Stimulated activated CD8-positive, alpha-beta memory T cell treated with anti-CD3 and anti-CD28 coated beads, Interleukin-7, amount 100 ng/mL, for 4 hours (primary cell): ENCODE measurements at places on chromosomes 7 and 10.

DNA sequence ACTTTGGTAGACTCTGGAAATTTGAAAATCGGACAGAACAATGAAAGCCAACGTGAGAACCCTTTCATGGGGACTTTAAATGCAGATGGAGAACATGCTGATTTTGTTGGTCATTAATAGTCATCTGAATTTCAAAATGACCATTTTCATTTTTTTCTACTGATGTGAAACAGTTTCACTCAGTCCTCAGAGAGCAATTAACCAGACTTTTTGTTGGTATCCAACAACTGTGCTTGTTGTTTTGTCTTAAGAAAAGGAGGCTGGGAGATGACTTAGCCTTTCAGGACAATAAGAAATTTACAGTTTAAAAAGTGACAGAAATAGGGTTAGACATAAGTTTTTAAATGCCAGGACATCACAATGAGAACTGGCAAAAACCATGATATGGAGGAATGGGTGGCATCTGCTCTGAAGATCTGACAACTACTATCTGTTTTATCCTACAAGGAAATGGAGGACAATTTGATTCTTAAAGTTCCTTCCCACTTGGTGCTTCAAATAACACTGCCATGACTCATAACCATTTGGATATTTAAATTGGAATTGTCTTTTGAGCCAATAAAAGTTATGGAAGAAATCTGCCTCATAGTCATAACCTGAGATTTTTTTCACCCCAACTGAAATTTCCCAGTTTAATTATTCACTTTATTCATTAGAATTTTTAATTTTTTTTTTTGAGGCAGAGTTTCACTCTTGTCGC is 87.2 kb upstream of the HPS1 start:
- no peak for DNase-seq

DNA sequence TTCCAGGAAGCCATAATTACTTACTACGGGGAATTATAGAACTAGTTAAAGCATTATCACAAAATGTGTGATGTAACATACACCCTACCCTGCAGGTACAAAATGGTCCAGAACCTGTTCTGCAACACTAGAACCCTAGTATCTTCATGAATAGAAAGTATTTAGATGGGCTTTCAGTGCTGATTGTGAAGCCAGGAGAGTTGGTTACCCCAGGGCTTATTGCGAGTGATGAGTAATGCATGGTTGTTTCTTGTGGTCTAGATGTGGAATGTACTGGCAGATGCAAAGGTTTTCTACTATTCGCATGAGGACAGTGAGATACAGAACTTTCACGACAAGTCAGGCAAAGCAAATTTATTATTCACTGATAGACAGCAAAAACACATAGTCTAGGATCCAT is 33.6 kb upstream of the AGR3 start:
- DNase-seq: no peak

GRCh38 chr10:100565206-100565985 is 29.7 kb downstream of the HIF1AN start:
- no peak for DNase-seq

GRCh38 chr7:22127835-22128527 is 182.3 kb upstream of the CDCA7L start:
- no peak for DNase-seq

DNA sequence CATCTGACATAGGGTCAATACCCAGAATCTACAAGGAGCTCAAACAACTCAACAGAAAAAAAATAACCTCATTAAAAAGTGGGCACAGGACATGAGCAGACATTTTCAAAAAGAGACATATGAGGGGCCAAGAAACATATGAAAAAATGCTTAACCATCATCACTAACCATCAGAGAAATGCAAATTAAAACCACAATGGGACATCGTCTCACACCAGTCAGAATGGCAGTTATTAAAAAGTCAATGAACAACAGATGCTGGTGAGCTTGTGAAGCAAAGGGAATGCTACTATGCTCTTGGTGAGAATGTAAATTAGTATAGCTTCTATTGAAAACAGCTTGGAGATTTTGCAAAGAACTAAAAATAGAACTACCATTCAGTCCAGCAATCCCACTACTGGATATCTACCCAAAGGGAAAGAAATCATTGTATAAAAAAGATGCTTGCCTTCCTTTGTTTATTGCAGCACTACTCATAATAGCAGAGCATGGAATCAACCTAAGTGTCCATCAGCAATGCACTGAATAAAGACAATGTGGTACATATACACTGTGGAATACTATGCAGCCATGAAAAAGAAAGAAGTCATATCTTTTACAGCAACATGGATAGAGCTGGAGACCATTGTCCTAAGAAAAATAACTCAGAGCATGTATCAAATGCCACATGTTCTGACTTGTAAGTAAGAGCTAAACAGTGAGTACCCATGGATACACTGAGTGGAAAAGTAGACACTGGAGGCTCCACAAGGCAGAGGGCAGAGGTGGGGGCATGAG is 139.8 kb downstream of the ADARB2 start:
- DNase-seq: no peak

DNA sequence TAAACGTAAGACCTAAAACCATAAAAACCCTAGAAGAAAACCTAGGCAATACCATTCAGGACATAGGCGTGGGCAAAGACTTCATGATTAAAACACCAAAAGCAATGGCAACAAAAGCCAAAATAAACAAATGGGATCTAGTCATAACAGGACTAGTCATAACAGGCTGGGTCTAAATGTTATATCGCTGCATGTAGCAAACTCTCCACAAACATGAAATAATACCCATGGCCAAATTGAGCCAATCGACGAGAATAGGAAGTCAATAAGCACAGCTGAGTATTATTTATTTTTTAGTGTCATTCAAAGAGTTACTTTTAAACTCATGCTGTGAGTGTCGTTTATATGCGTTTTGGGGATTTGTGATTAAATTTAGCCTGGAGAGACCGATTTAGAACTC is 225.1 kb downstream of the TFEC start:
- DNase-seq: no peak

- DNase-seq: no peak
These were observed 7.4 kb downstream of the HK1 start for GRCh38 chr10:69285699-69286098.

- no peak for DNase-seq
These were observed 34.6 kb upstream of the PDK4 start for GRCh38 chr7:95630702-95631458.

DNA sequence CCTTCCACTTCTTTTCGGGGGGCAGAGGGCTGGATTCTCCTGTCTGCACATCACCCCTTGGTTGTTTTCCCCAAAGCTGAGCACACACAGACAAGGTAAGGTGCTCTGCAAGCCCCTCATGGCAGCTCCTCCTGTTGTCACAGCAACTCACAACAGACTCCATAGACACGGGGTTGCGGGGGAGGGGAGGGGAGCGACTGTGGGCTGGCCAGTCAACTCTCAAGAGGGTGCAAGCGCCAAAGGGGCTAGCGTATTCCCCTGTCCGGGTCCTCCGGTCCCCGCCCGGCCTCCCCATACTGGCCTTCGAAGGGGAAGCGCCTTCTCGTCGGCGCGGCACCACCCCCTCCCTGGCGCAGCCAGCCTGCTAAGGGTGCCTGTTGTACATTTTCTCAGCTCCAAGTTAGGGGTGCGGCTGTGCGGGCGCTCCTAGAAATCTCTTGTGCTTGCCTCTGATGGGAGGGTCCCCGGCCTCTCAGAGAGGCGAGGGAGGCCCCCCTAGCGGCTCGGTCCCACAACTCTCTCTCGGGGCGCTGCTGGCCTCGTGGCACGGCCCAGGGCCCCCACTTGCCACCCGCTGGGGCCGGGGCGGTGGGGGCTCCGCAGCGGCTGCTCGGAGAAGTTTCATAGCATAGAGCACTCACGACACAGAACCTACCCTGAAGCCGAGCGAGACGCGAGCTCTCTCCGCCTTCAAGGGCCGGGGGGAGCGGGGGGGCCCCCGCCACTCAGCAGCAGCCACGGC is 498 bp downstream of the RHOBTB1 start:
- no peak for DNase-seq

DNA sequence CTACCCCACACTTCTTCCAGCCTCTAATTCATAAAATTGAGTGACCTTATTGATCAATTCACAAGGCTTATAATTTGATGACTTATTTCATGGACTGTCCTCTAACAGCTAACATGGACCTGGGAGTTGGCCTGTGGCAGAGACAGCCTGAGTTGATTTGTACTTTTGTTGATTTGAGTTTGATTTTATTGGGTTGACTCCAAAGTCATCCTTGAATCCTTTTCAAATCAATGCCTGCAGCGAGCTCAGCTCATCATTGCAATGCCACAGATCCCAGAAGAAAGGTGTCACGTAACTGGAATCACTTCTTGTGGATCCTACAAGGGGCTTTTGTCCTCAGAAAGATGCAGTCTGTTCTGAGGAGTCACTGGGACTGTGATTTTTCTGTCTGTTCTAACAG is 138.0 kb downstream of the CAMK1D start:
- no peak for DNase-seq

DNA sequence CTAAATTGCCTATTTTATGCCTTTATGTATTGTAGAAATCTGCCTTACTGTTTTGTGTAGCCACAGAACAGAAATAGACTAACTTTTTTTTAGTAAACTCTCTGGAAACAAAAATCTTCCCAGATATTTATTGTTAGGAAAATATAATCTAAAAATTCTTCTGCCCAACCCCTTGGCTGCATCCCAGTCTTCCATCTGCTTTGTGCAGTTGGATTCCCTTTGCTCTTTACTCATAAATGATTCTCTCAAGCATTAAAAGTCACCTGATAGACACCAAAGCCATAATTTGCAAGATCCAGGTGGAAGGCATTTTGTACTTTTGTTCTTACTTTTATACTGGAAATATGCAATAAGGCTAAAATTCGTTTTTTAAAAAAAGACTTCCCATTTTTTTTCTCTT is 6.1 kb upstream of the CAV2 start:
- DNase-seq: no peak

- DNase-seq: no peak
These were observed 5.3 kb downstream of the PPP1R3C start for GRCh38 chr10:91627344-91628102.

DNA sequence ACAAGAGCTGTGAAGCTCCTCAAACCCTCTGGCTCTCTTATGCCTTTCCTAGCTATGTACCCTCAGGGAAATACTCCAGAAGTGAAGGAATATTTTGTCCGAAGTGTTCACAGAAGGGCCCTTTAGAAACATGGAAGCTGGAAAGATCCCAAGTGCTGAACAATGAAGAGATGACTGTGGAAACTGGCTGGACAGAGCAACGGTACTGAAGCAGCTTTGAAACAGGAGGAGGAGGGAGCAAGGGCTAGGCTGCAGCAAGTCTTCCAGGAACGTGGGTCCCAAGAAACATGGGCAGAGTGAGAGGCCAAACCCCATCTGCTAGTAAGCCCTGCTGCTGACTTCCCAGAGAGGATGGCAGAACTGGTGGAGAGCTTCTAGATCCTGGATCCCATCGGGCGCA is 3.0 kb upstream of the PSAP start:
- DNase-seq: no peak

GRCh38 chr10:103636492-103636891 is 143.0 kb downstream of the NEURL1 start:
- no peak for DNase-seq

DNA sequence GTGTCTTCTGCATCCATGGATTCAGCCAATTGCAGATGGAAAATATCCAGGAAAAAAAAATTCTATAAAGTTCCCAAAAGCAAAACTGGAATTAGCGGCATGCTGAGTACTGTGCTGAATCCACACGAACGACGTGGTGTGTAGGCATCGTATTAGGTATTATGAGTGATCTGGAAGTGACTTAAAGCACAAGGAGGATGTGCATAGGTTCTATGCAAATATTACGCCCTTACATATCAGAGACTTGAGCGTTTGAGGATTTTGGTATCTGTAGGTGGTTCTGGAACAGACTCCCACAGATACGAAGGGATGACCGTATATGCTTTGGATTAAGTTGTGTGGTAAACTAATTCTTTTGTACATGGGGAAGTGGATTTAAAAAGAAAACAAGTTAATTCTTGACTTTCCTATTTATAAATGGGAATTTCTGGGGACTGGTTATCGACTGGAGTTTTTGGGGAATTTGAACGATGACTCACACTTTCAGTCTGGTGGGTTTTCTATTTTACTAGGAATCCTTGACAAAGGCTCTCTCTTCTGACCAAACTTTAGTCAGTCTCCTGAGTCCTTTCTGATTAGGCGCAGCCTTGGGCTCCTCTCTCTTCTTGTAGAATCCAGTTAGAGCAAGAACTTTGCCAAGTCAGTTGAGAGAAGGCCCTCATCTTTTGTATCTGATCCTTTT is 5.4 kb upstream of the NUB1 start:
- DNase-seq: no peak

- DNase-seq: no peak
These were observed 474.1 kb upstream of the AKR1E2 start for GRCh38 chr10:4351723-4352413.

DNA sequence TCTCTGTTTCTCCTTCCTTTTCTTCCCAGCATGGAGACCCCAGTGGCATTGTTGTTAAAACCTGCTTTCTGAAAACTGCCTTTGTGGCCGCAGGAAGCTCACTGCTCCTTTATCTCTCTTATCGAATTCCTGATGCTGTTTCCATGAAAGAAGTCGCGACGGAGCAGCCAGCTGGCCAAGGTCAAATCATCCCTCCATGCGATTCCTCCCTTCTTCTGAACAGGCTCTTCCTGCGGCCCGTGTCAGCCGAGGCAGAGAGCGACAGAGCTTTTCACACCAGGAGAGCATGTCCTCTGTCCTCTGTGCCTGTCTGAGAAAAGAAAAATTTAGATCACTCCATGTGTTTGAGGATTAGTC is 242.1 kb upstream of the PITRM1 start:
- no peak for DNase-seq

- DNase-seq: no peak
These were observed 33.8 kb upstream of the AMPH start for GRCh38 chr7:38664972-38665371.

DNA sequence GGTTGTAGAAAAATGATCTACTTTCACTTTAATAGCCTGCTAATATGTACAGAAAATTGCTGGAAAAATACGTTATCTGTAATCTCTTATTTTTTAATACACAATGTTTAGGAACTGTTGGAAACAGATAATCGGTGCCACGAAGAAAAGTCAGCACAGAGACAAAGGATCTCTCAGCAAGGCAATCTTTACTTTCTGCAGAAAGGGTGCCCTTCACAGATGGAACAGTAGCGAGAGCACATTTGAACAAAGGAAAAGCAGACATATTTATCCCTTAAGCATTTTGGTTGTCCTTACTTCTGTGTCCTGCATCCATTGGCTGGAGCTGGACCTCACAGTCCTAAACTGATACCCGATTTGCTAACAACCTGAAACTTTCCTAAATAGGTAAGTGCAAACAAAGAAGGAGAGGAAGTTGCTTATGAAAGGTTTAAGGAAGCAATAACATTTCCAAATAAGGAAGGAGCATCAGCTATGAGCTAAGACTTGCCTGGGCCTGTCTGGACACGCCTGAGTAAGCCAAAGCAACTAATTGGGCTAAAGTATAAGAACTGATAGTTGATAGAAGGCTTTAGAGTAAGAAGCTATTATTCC is 640.0 kb downstream of the SH2D4B start:
- DNase-seq: no peak

DNA sequence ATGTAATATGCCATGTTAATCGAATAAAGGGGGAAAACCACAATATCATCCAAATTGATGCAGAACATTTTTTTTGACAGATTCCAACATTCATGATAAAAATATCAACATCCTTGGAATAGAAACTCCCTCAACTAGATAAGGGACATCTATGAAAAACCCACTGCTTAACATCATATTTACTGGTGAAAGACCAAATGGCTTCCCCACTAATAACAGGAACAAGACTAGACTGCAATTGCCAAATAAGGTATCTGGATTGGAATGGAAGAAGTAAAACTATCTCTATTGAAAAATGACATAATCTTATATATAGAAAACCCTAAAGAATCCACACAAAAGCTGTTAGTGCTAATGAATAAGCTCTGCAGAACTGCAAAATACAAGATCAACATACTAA is 27.8 kb downstream of the SMURF1 start:
- no peak for DNase-seq

- DNase-seq: no peak
These were observed 148.6 kb downstream of the GRK5 start for GRCh38 chr10:119355930-119356329.
